ENCODE measurements at places on chromosomes 11 and 22. TPM values are rescaled to one million over a fixed set of nuclear protein-coding genes. Genes with fewer than 3 reads are reported as not detected.

GRIK4 gene
- 1.8 TPM for total RNA-seq

GRCh38 chr11:89163686-89164085, 14.0 kb upstream of the TYR start:
- DNase-seq, result no peak

GRCh38 chr22:24688256-24688655, 85.3 kb downstream of the GGT1 start:
- no peak for DNase-seq

GRCh38 chr11:129791515-129791914, 24.1 kb upstream of the TMEM45B start:
- DNase-seq, result no peak

EML3 gene
- 138 TPM for total RNA-seq

PKDREJ gene
- 0.08 TPM for total RNA-seq

OR56A1 gene
- not detected for total RNA-seq

DNA sequence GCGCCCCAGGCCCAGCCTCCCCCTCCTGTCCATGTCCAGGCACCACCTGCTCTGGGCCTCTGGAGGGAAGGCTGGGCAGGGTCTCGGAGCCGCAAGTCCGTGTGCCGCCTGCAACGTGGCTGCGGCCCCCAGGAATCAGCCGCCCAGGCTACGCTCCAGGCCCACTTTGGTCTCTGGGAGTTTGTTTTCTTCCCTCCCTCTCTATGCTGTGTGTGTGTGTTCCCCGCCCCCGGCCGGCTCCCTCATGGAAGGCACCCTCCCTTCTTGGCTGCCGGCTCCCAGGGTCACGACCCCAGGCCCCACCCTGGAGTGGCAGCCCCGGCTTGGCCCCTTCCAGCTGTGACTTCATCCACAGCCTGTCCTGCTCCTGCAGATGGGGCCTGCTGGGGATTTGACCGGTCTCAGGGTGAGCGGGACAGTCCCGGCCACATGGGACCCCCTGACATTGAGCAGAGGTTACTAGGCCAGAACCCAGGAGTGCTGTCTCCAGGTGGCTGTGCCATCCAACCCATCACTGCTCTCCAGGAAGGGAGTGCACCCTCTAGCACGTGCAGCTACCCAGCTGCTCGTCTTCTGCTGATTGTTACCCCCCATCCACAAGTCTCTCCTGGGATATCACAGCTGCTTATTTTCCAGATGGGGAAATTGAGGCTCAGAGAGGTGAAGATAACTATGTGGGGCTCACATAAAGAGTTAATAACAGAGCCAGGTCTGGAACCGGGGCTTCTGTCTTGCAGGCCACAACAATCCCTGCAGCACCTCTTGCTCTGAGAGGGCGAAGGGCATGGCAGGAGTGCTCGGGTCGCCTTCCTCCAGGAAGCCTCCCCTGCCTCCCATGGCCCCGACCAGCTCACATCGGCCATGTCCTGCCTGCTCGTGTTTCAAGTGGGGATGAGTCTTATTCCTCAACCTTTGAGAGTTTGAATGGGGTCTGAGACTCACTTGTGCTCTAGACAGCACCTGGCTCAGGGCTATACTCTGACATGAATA, 2.8 kb upstream of the LIF start:
- DNase-seq, result peak; percentile 39

LMO2 gene
- 8.5 TPM for total RNA-seq

GRCh38 chr22:43848366-43849171, 13.7 kb downstream of the SULT4A1 start:
- DNase-seq, result no peak

B4GALNT4 gene
- total RNA-seq, result 52.5 TPM

DNA sequence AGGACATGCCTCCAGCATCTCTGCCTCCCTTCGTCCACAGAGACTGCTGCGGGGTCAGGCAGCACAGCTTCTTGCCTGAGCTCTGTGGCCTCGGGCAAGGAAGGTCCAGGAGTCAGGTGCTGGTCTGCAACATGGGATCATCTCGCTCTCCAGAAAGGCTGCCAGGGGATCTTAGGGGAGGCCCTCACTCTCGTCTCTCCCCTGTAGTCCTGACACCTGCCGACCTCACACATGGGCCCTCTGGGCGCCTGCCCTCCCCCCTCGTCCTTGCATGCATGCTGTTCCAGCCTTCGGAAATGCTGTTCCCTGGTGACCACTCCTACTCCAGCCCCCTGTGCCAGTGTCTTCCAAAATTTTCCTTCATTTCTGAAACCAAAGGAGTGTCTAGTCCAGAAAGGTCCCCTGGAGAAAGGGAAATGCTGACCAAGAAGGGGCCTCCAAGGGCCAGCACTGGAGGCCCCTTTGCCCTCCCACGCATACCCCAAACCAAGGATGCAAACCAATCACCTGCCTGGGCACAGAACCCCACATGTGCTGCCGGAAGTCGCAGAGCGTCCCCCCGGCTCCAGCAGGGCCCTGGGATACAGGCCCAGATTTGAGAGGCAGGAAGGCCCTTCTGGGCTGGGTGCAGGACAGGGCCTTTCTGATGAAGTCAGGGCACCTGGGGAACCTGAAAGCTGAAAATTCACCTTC, 41.0 kb downstream of the IGF2 start:
- no peak for DNase-seq

DNA sequence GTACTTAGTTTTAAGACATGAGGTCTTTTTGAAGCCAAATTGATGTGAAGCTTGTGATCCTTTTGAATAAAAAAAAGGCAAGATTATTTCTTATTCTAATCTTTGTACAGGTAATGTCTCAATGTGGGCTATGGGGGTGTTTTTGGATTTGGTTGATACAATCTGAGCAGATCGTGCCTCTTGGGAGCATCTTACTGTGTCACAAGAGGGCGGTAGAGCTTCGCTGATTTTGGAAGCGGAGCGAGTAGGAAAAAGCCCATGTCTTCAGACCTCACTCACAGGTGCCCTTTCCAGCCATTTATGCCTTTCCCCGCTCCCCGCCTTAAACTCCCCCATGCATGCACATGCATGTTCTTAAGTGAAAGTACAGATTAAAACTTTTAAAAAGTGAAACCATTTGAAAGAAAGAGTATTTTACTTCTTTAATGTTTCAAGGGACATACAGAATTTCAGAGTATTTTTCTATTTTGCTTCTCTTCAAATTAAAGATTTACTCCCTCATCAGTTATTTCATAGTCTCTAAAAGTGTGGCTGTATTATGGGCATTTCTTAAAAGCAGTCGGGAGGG, 18.8 kb downstream of the DDX25 start:
- peak; percentile 82 for DNase-seq

- no peak for DNase-seq
These were observed 9.8 kb downstream of the PDHX start for GRCh38 chr11:34926101-34926830.

DNA sequence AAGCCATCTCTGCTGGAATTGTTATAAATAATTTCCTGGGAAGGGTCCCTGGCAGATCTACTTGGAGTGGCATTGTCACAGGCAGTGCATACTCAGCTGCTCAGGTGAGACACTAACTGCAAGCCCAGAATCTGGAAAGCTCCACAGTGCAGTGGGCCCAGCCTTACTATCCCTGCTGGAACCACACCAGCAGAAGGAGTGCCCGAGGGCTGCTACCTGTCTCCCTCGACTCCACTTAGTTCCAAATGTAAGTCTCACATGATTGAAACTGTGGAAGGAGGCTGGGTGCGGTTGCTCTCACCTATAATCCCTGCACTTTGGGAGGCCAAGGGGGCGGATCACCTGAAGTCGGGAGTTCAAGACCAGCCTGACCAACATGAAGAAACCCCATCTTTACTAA, 14.3 kb upstream of the SYVN1 start:
- no peak for DNase-seq

- no peak for DNase-seq
These were observed 4.2 kb upstream of the PPP6R2 start for GRCh38 chr22:50338860-50339462.

GRCh38 chr22:25929321-25929878, 187.4 kb downstream of the MYO18B start:
- DNase-seq, result no peak

GRCh38 chr11:83449338-83449913, 163.3 kb upstream of the CCDC90B start:
- DNase-seq, result no peak

- DNase-seq, result peak; percentile 86
These were observed 13.6 kb upstream of the CDC42EP1 start for GRCh38 chr22:37546437-37547250.

- no peak for DNase-seq
These were observed 1.5 kb upstream of the SREBF2 start for GRCh38 chr22:41831383-41831782.

DNA sequence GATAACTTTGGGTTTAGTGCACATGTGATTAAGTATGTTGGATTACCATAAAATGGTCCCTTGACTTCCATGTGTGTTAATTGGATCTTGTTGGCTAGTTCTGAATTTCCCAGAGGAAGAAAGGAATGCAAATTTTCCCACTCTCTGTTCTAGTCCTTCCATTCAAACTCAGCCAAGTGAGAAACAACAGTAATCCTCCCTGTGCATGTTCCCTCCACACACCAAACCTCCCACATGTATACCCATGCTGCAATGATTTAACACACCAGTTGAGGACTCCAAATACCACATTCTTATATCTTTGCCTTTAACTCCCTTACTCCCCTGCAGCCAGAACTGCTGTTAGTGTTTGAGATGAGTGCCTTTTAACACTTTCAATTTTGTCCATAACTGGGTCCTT, 1158.9 kb downstream of the DLG2 start:
- no peak for DNase-seq

LGALS1 gene
- total RNA-seq, result 889 TPM

ART5 gene
- total RNA-seq, result 3.7 TPM

CD3D gene
- 3.2 TPM for total RNA-seq

IGSF9B gene
- 4.6 TPM for total RNA-seq

BIRC3 gene
- 8.6 TPM for total RNA-seq

GRCh38 chr22:44363980-44364750, 51.4 kb upstream of the SHISAL1 start:
- DNase-seq, result no peak

- DNase-seq, result peak; percentile 68
These were observed at the start of gene MTFP1 for GRCh38 chr22:30425616-30426387. Gene MTFP1 (plus strand): TSS chr22:30425768. CDS start chr22:30425880, 112 bp downstream.

DNA sequence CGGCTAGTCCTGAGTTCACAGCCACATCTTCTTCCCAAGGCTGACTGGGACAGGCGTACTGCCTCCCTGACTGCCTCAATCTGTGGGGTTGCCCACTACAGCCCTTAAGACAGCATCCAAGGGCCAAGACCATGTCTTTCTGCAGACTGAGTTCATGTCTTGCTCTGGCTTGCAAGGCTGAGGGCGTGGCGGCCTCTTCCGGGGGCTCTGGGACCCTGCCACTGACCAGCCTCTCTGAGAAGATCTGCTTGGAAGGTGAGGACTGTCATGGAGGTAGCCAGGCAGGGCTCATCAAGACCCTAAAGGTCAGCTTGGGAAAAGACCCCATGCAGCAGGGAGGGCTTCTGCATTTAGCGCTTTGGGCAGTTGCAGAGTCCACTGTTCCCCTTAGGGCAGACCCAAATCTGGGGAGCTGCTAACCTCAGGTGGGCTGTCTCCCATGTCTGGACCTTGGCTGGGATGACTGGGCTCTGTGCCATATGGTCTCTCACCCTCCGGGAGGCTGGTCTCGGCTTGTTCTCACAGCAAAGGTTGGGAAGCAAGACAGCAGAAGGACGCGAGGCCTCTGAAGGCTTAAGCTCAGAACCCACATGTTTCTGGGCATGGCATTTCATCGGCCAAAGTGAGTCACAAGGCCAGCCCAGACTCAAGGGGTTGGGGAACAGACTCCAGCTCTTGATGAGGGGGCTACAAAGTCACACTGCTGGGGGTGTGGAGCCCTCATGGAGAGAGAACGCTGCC, 109.1 kb upstream of the LMO1 start:
- DNase-seq, result no peak

GRCh38 chr11:67277231-67277961, 11.1 kb downstream of the GRK2 start:
- DNase-seq, result peak; percentile 83

- DNase-seq, result no peak
These were observed at the start of gene KCNK4 for GRCh38 chr11:64291262-64291751. Gene KCNK4 (plus strand): TSS chr11:64291302. CDS start chr11:64293019, 1,717 bp downstream.

ZNF70 gene
- 16.1 TPM for total RNA-seq

KRTAP5-8 gene
- not detected for total RNA-seq

POU2AF2 gene
- 0.30 TPM for total RNA-seq

P2RX6 gene
- 0.69 TPM for total RNA-seq

NAV2 gene
- total RNA-seq, result 3.9 TPM

DNA sequence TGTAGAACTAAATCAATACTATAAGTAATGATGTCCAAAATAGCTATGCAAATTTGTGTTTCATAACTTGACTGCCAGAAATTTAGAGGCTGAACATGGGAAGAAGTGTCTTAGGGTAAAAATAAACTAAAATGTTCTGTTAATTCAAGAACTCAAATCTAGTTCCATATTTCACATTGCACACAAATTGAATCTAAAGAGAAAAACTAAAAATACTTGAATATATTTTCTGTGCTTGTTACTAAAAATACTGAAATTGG, 43.5 kb downstream of the FANCF start:
- no peak for DNase-seq

DNA sequence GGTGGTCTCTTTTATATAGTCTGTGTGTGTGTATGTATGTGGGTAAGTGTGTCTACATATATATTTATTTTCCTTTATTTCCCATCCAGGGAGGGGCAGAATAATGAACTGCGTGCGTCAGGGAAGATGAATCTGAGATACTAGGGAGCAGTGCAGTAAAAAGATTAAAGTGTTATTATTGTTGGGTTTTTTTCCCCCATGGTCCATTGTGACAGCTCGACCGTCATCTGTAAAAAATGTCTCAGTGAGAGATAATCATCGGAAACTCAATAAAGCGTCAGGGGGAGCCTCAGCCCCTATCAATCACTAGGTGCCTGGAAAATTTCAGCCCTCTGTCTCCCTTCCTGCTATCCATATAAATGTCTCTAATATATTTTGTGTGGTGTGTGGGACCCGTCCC, 64.6 kb downstream of the CLPB start:
- DNase-seq, result no peak

- no peak for DNase-seq
These were observed 2.2 kb upstream of the CABP2 start for GRCh38 chr11:67525275-67525976.

TCN2 gene
- total RNA-seq, result 15.6 TPM

GRCh38 chr11:14583252-14584034, 60.2 kb upstream of the PDE3B start:
- DNase-seq, result no peak

DNA sequence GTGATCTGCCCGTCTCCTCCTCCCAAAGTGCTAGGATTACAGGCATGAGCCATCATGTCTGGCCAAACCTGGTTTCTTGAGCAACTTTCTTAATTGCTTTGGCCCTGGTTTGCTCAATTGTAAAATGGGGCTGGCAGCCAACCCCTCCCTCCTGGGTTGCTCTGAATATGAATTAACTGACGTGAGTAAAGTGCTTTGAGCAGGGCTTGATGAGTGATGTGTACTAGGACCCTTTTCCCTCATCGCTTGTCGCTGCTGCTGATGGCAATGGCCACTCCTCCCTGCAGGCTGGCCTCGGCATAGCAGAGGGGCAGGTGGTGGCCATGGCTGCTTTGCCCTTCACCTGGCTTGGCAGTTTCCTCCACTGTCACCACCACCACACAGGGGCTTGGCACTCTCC, 41.5 kb downstream of the RNF141 start:
- no peak for DNase-seq

CATSPERZ gene
- not detected for total RNA-seq

Measured in ovary (tissue), 10 donors.